ENCODE measurements at places on chromosomes 7 and 10.

DNA sequence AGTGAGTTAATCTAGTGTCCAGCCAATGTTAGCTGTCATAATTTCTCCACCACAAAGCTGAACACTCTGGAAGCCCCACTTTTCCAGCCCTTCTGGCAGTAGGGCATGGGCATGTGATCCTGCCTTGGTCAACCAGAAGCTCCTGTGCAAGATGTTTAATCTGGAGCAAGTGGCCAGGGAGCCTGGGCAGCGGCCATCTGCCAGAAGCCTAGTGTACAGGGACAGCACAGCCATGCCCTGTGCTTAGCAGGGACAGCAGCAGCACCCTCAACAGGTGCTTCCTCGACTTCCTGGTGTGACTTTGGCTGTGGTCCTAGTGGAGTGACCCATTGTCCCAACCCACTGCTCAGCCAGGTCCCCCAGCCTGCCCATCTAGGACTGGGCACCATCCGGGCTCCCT, 10.3 kb downstream of the RBP3 start:
- no peak for DNase-seq

GRCh38 chr10:5631936-5632335, 34.5 kb downstream of the ASB13 start:
- DNase-seq: no peak

DNA sequence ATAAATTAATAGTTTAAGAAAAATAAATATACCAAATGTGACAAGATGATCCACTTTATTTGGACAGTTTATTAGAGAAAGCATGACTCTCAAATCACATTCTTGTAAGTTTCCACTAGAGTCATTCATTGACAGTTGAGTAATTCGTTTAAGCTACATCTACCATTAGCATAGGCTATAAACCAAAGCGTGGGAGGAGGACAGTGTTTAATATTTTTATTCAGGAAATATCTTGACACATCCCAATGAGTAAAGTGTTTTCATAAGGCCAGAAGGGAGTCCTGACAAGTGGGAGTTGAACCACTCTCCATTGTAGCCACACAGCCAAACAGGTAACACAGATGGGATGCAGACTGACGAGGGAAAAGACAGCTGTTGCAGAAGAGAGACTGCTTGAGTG, 386.5 kb upstream of the SEMA3D start:
- no peak for DNase-seq

GRCh38 chr10:15515202-15515601, 144.1 kb upstream of the FAM171A1 start:
- no peak for DNase-seq

GRCh38 chr7:43390576-43390975, 192.3 kb upstream of the STK17A start:
- DNase-seq: no peak

All from GM06990 (cell line).